ENCODE measurements at places on chromosomes 12 and 14.

DNA sequence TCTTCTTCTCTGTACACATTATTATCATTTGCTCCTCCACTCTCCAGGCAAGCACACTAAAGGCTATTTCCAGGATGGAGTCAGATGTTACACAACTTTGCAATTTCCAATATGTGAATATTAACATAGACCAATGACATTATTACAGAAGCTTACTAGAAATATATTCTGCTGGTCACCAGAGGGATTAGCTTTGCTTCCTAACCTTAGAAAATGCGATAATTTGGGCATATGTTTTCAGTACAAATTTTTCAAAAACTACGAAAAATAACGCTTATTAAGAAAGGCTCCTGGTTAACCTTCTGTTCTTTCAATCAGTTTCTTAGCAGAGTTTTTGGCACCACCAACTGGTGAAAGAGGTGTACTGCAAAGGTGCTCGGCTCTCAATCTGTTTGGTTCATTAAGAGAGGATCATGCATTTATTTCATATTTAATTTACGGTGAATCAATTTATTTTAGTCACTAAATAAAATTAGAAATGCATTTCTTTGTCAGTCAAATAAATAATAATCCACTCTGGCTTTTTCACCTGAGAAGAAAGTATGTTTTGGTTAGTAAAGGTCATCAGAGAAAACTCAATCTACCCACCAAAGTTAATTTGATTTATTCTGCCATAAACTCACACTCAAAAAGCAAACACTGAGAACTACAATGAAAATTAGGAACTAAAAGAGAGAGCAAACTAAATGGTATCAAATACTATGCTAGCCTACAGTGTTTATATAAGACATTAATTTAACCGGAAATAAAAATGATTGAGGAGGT, 39.2 kb downstream of the EFCAB11 start:
- peak; percentile 5 for DNase-seq

DNA sequence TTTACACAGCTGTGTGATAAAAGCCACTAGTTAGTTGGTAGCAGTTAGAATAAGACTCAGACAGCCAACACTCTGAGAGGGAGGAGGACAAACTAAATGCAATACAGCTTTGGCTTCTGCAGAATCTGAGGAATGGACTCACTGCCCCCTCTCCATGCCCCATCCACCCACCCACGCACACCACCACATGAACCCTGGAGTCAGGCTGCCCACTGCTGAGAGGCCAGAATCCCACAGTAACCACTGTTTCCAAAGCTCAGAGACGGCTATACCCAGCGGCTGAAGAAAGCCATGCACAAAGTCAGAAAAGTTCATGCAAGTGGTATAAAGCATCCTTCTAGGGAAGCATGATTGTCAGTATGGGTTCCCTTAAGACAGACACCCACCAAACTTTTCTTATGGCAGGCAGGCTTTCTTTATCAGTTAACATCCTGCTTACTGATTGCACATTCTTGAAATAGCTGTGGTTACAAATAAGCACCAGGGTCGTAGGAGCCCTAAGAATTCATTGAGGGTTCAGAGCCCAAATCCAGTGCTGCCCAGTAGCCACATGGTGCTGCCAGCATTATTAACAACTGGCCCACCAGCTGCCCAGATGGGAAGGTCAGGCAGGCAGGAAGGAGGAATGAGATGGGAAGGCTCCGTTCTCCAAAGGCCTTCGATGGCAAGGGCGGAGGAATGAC, 61.5 kb downstream of the NT5DC3 start:
- DNase-seq = peak; percentile 31

GRCh38 chr12:41476499-41477439, 288.6 kb downstream of the PDZRN4 start:
- DNase-seq = no peak

- no peak for DNase-seq
These were observed 9.8 kb downstream of the FAM181A start for GRCh38 chr14:93936926-93937325.

DNA sequence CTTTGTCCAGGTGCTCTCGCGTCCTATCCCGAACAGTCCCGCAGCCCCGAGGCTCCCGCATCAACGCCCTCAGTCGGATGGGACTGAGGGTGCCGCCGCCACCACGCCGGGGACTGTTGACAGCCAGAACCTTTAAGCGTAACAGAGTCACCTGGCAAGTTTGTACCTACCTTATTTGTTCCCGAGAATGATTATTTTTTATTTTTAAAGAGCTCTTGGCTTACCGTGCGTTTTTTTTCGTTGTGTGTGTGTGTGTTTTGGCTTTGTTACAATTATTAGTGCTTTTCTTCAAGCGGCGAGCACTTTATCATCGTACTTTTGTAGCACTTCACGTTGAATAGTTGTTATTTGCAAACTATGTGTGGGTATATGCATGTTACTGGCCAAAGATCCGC, 463 bp downstream of the COA8 start:
- DNase-seq = no peak

GRCh38 chr12:15227004-15227679, 5.9 kb upstream of the RERG start:
- DNase-seq = peak; percentile 18

DNA sequence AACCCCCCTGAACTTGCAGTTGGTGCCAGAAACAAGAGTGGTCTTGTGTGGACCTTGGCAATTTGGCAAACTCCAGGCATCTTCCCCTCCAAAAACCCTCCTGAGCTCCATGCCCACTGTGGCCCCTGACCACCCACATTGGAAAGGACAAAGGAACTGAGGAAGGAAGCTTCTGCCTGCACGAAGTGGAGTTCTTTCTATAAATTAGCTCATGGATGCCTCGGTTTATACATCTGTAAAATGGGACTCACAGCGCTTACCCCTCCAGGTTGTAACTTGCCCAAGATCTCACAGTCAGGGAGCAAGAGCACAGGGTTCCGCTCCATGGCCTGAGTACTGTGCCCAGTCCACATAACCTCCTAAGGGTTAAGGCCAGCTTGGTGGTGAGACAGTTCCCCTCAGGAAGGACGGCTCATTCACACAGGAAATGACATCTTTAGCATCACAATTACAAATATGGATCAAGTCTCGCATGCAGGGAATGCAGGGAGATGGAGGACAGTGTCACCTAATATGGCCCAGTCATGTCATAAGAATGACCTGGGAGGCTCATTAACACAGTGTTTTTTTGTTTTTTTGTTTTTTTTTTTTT, 66.6 kb downstream of the CLMN start:
- peak; percentile 10 for DNase-seq

- DNase-seq = peak; percentile 79
These were observed 1.5 kb downstream of the PRDM4 start for GRCh38 chr12:107759410-107759809.

DNA sequence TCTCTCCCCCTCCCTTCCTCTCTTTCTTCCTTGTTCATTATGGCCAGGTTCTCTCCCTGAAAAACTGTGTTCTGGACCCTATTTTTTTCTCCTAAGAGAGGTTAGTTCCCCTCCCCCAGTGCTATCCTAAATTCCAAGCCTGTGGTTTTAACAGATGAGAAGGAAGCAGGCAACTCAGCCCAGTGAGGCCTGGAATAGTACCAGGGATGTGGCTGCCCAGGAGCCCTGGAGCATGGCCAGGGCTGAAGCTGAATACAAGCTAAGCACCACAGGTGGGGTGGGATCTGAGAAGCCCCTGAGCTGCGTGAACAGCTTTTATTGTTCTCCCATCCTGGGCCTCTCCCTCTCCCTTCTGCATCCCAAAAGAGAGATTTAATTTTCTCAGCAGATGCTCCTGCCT, 1581.3 kb upstream of the TMEM132C start:
- no peak for DNase-seq

DNA sequence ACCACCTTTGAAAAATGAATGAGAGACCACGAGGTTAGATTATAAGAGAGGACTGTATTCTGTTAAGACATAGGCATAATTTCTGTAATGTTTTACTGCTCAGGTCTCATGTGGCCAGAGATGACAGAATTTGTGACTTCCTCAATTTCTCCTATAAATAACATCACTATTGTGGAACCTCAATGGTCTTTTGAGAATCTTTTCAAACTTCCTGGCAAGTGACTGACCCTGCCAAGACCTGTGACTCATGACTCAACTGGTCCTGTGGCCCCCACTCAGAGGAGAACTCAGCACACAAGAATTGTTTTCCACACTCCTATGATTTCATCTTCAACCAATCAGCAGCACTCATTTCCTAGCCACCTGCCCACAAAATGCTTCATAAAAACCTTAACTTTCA, 508.2 kb upstream of the ATP2B1 start:
- DNase-seq = peak; percentile 80

GRCh38 chr12:9619411-9620179, 11.9 kb upstream of the KLRB1 start:
- DNase-seq = no peak

GRCh38 chr12:119302451-119303080, 32.0 kb upstream of the CCDC60 start:
- no peak for DNase-seq

DNA sequence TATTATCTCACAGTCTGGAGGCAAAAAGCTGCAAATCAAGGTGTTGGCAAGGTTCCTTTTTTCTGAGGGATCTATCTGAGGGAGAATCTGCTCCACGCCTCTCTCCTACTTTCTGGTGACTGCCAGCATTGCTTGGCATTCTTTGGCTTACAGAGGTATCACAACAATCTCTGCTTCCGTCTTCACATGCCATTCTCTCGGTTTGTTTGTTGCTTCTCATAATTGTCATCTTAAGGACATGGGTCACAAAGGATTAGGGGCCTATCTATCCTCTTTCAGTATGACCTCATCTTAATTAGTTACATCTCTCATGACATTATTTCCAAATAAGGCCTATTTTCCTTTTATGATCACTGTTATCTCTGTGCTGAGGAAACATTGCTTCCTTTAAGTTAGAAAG, 345.0 kb downstream of the FOXG1 start:
- no peak for DNase-seq

Measured in RCC 7860 (cell line).